PC-3 (cell line): ENCODE measurements at places on chromosomes 5 and 9. TPM values are rescaled to one million over a fixed set of nuclear protein-coding genes. Genes with fewer than 3 reads are reported as not detected.
A peak's percentile ranks its signal among the peaks of the same experiment; 100 is the strongest.

- no peak for DNase-seq
Measured at GRCh38 chr5:117357886-117358285, 783.3 kb upstream of the SEMA6A start.

DNA sequence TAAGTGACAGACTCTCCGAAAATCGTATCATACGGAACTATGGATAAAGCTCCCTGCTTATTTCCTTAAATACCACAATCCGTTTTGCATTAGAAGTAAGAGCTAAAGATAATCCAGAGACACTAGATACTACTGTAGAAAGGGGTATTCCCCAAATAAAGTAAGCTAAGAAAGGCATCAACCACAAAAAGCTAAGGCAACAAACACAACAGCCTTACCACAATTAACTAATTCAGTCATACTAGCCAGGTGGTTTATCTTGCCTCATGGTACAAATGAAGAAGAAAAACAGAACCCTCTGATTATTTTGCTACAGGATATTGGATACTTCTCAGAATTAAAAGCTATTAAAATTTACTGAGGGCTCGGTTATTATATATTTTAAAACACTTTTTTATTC, 14.1 kb downstream of the ERP44 start:
- DNase-seq: no peak

DNA sequence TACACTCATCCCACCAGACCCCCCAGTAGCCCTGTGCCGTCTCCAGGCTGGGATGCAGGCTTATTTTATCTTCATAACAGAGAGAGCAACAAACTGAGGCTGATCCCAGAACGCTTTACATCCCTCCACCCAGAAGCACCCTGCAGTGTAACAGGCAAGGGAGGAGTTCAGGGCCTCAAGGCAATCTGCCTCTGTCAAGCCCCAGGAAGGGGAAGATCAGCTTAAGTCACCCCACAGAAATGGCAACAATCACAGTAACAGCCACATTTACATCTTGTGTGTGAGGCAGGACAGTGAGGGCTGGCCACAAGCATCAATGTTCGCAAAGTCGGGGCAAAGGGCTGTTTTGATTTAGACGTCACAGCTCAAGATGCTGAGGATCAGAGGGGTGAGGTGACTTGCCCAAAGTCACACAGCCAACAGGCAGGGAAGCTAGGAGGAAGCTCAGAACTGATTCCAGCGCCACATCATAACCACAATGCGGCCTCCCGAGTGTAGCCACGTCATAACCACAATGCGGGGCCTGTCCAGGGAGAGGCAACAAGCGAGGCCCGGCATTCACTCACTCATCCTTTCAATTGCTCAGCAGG, 14.4 kb downstream of the STK10 start:
- peak; percentile 90 for DNase-seq

Gene PRRC2B
- total RNA-seq: 46.9 and 64.7 TPM in 2 replicates

- DNase-seq: peak; percentile 53
Measured at GRCh38 chr5:76690704-76691466, 25.0 kb upstream of the F2R start.

- no peak for DNase-seq
Measured at GRCh38 chr5:14182761-14183160, 39.6 kb downstream of the TRIO start.

DNA sequence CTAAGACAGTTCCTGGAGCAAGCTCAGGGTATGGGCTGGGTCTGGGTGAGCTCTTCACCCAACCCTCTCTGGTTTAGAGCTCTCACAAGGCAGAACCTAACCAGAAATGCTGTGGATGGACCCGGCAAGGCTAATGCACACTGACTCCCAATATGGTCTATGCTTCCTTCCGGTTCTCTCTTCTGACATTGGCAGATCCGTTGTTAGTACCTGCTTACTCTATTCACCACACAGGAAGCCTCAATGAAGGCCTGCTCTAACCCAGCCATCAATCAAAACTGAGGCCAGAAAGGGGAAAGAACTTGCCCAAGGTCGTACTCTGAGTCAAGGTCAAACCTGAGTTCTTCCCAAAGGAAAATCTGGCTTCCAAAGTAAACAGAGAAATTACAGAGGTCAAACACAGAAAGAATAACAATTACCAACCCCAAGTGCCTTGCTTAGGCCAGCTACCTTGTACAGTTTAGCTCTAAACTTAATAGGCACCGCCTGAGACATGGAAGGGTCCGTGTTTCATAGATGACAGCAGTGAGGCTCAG, 46.0 kb upstream of the AKNA start:
- DNase-seq: no peak

DNA sequence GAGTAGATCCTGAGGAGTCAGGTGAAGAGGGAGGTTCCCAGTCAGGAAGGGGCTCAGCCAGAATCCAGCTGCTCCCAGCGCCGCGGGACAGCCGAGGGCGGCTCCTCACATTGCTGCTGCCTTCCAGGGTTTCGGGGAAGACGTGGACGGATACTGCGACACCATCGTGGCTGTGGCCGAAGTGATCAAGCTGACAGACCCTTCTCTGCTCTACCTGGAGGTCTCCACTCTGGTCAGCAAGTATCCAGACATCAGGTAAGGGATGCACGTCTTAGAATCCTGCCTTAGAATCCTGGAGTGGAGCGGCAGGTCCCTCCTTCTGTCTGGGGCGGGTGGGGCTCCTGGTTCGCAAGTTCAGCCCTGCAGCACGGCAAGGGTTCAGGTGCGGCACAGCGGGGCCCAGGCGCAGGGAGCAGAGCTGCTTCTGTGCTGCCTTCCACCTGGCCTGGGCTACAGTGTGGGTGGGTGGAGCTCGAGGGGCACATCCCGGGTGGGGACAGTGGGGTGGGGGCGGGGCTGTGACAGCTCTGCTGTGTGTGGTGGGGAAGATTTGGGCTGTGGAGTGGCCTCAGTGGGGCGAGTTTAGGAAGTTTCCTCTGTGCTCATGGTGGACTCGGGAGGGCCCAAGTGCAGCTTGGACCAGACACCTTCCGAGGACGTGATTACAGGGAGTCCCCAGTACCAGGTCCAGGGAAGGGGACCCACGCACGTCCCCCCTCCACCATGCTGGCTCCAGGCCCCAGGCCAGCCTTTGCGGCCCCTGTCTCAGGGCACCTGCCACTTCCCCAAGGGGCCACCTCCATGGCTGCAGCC, 22.8 kb downstream of the EXOC3 start:
- DNase-seq: no peak
